ENCODE measurements at places on chromosomes 6 and 20. TPM values are rescaled to one million over a fixed set of nuclear protein-coding genes. Genes with fewer than 3 reads are reported as not detected.

The COL21A1 gene
- 148 TPM for polyA plus RNA-seq

The GSTA3 gene
- 1.9 TPM for polyA plus RNA-seq

The SNAI1 gene
- polyA plus RNA-seq, result 9.5 TPM

The OR12D3 gene
- polyA plus RNA-seq, result not detected

The TMEM74B gene
- 13.9 TPM for polyA plus RNA-seq

The DCDC2 gene
- 7.8 TPM for polyA plus RNA-seq

The TNNC2 gene
- 0.21 TPM for polyA plus RNA-seq

The OR2B6 gene
- 0.32 TPM for polyA plus RNA-seq

The TUBB2B gene
- polyA plus RNA-seq, result 10.0 TPM

The PCSK2 gene
- polyA plus RNA-seq, result 0.70 TPM

The LHFPL5 gene
- polyA plus RNA-seq, result not detected

The MYLK4 gene
- 1.3 TPM for polyA plus RNA-seq

The NKX2-4 gene
- polyA plus RNA-seq, result not detected

GRCh38 chr6:108451816-108452215 is 108.9 kb upstream of the FOXO3 start:
- peak; percentile 54 for DNase-seq

GRCh38 chr6:110587328-110587727 is 110.9 kb upstream of the SLC22A16 start:
- DNase-seq, result no peak

DNA sequence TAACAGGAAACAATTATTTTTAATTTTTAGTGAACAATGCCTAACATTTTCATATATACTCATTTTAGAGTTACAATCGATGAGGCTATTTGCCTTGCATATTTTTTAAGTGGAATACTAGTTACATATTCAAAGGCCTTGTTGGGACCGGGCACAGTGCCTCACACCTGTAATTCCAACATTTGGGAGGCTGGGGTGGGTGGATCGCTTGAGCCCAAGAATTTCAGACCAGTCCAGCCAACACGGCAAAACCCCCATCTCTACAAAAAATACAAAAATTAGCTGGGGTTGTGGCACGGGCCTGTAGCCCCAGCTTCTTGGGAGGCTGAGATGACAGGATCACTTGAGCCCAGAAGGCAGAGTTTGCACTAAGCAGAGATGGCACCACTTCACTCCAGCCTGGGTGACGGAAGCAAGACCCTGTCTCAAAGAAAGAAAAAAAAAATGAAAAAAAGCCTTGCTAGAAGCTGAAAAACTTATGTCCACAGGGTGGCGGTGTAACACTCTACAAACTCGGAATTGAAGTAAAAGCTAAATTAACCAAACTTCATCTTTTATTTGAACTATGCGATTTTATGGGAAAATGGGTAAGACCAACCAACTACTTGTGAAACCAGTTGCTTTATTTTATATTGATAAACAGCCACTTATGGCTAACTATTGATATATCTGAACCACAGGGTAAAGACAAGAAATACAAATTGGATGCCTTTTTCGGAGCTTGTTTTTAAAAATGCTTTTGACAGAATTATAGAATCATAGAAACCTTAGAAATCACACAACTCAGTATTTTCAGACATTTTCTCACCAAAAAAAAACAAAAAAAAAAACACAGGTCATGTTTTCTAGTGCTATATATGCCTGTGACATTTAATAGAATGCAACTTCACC is 24.1 kb upstream of the ROS1 start:
- peak; percentile 40 for DNase-seq

GRCh38 chr6:134400941-134401340 is 83.0 kb upstream of the SGK1 start:
- DNase-seq, result no peak

DNA sequence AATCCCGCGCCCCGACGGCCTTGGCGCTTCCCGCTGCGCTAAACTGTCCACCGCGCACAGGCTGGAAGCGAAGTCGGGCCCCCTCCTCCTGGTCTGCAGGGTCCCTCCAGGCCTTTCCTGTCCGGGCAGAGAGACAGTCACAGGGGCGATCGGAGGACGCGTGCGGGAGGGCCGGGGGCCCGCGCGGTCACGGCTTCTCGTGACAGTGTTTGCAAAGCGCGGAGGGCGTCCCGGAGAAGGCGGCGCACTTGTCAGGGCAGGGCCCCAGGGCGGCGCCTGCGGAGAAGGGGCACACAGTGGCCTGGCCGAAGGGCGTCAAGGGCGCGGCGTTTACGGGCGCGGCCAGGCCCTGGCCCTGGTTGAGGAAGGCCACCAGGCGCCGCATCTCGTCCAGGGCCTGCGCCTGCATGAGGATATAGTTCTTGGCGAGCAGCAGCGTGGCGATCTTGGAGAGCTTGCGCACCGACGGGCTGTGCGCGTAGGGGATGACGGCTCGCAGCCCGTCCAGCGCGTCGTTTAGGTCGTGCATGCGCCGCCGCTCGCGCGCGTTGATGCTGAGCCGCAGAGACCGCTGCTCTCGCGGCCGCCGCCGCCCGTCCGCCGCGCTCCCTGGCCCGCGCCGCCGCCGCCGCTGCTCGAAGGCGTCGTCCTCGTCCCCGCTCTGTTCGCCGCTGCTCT is 763 bp downstream of the BHLHE23 start:
- DNase-seq, result no peak

GRCh38 chr6:132763269-132763668 is 5.6 kb upstream of the VNN2 start:
- DNase-seq, result no peak

DNA sequence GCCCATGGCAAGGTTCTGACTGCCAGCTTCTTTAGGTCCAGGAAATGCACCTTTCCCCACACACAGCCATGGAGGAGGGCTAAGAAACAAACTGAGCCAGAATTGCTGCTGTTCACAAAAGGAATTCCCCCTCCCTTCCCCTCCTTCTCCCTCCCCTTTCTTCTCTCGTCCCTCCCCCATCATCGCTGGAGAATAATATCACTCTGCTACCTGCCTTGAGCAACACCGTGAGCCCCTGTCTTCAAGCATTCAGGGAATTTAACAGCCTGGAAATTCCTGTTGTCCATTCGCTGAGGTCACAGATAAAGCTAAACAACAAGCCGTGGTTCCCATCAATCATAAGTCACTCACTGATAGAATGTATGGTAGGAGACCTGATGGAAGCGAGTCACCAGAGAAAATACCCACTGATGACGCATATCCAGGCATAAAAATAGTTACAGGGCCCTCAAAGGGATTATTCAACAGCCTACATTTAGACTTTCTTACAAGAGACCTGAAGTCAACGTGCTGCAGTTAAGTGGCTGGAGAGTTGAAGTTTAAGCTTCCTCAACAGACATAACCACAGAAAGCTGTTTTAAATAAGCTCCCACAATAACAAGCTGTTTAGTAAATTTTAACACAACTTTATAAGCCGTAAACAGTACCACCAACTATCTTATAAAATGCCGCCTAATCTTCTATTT is 59.7 kb downstream of the HIVEP2 start:
- peak; percentile 78 for DNase-seq

GRCh38 chr6:157401734-157402338 is 20.8 kb downstream of the ZDHHC14 start:
- DNase-seq, result no peak

DNA sequence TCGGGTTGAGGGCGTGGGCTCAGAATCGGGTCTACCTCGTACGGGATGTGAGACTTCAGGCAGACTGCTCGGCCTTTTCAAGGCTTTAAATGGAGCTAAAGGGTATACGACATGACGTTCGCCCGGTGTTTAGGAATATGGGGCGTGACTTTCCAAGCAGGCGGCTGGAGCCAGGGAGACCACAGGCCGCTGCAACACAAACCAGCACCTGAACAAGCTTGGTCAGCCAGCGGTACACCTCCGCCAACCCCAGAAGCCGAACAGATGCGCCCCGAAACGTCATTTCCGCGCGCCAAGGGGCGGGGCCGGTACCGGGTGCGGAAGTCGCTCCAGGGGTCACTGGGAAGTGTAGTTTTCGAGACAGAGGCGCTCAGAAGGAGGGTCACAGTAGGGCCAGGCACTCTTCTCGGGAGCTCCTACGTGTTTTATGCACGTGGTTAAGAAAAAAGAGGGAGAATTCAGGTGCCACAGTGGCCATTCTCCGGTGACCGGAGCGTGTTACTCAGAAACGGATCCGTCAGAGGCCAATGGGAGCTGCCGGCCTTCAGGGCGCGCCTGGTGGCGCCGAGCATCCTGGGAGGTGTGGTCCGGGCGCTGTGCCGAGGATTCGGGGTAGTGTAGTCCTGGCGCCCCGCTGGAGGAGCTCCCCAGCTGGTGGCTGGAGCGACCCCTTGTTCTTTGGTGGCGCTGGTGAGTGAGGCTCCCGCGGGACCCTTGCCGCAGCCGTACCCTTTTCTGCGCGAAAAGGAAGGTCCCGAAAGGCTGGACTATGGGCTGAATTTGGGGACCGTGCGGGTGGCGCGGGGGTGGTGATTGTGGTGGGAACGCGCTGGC is at the start of gene ZNF133:
Gene ZNF133 (plus strand): TSS at position 613 of the 834 bp plus-strand sequence. CDS start 17,160 bp downstream, outside the sequence.
- DNase-seq, result peak; percentile 97

GRCh38 chr6:145214570-145214969 is 520.8 kb downstream of the EPM2A start:
- no peak for DNase-seq

GRCh38 chr6:114605656-114606055 is 262.8 kb upstream of the HS3ST5 start:
- DNase-seq, result no peak

DNA sequence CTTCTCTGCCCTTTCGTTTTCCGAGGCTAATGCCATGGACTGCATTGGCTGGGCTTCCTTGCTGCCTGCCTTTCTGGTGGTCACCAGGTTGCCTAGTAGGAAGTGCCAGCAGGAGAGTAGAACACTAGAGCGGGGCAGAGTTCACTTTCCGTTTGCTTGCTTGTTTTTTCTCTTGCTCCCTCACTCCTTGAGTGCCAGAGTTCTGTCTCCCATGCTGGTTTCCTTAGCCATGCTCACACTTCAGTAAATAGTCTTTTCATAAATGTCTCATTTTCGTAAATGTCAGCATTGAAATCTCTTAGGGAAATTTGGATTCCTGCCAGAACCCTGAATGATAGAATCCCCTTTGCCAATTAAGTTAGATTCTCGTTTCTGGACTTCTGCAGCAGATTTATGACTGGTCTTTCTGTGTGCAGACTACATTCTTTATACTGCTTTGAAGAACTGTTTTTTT is 63.9 kb downstream of the FAM83B start:
- DNase-seq, result no peak

- no peak for DNase-seq
These were observed 42.9 kb upstream of the EYA2 start for GRCh38 chr20:46851746-46852145.

DNA sequence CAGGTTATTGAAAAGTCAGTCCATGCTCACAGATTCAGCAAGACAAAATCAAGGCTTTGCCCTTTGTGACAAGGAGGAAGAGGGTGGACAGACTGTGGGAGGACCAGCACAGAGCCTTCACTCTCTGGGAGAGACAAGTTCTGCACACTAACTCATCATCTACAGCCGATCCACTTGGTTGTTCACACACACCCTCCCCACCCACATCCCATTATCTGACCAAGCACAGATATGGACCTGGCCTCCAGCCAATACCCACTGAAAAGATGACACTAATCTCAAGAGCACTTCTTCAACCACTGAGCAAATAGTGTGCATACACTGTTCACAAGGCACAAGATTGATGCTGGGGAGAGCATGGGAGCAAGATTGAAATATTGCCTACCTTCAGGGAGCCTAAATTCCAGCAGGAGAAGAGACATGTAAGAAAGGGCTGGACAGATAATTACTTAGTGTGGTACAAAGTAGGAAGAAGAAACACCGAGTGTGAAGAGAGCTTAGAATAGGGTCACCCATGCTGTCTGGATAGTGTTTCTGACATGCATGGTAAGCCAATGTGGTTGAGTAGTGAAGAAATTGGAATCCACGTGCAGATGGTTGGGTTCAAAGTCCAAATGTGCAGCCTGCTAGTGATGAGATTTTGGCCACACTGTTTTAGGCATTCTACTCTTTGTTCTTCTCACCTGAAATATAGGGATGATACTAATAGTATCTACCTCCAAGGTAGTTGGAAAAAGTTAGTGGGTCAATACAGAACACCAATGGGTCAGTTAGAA is 21.7 kb upstream of the IL17A start:
- DNase-seq, result no peak

DNA sequence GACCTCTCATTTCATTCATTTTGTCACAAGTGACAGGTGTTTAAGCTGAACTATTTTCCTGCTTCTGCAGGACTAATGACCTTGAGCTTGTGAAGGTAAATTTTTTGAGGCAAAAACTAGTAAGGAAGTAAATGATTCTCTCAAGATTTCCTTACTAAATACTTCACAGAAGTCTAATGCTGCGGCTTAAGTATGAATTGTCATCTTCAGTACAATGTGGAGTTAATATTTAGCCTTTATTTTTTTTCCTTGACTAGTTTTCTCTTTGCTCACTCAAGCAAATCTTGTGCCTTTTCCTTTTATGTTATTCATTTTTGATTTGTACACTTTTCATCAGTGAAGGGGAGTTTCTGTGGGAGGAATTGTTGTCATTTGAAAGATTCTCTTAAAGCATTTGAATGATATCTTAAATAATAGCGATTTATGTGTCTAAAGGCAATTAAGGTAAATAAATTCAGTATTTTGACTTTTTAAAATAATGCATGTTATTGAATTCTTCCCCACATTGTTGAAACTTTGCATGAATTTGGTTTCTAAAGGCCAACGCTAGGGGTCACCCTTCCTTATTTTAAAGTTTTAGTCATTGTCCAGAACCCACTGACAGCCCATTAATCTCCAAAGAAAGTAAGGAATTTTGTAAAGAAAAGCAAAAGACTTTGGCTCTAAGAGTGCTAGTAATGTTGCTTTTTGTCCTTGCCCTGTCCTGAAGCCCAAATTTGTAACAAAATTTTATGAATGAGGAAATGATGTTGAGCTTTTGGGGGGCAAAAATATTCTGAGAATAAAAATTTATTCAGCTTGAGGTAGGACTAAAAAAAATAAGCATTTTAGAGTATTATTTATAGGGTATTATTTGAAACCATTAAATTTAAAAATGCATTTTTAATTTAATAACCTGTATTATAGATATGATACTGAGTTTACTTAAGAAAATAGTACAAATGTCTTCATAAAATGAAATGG is 157.4 kb upstream of the LAMA2 start:
- DNase-seq, result no peak

DNA sequence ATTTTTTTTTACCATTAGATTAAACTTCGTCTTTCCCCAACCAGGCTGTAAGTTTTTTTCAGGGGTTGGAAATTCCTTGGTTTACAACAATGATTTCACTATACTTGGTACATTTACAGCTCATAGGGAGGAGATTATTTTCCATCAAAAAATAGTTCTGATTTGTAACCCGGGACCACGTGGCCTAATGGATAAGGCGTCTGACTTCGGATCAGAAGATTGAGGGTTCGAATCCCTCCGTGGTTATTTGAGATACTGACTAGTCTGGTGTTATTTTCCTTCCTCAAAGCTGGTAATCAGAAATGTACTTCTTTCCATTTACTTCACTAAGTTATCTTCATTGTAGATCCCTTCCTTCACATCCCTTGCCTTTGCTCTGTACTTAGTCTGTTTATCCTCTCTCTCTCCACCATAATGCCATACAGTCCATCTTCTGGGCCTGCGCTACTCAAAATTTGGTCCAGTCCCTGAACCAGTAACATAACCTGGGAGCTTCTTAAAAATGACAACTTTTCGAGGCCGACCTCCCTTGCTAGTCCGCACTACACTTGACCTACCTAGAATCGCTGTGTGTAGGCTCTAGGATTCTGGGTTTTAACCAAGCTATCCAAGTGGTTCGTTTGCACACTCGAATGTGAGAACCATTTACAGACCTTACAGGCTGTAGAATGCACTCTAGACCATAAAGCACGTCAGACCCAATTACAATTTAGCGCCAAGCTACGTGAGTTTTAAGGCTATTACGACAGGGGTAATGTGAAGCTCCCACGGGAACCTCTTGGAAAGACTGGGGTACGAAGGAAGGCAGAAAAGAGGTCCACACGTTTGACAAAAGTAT is 42.1 kb upstream of the BTN3A2 start:
- DNase-seq, result peak; percentile 79
